ENCODE measurements at places on chromosomes 4 and X.

DNA sequence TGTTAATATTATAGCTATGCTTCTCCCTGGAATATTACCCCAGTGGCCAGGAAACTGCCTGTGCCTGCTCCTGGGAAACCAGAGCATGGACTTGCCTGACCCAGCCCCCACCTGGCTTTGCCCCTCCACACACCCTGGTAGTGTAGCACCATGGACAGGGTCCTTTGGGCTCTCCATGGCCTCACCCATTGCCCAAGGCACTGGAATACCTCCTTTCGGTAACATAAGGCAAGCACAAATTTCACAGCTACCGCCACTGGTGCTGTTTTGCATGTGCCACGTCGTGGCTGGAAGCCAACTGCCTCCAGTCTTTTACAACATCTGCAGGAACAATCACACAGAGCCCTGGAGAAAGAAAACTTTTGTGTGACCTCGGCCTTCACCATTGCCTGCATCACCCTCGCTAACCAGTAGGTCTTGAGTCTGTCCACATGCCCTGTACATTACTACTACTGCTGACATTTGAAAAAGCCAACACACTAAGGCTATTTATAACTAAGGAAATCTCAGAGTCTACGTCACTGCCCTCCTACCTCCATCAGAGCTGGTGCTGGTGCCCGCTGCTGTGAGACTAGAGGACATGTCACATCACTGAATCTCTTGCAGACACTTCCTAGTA lies 47.7 kb downstream of the HPGD start:
- no peak for DNase-seq

- DNase-seq, result no peak
Observed at GRCh38 chr4:40525752-40526598, 103.7 kb downstream of the RBM47 start.

- DNase-seq, result no peak
Observed at GRCh38 chr4:68617003-68617698, 41.0 kb upstream of the UGT2B17 start.

GRCh38 chrX:38489341-38489740 lies 72.0 kb upstream of the TSPAN7 start:
- DNase-seq, result no peak

DNA sequence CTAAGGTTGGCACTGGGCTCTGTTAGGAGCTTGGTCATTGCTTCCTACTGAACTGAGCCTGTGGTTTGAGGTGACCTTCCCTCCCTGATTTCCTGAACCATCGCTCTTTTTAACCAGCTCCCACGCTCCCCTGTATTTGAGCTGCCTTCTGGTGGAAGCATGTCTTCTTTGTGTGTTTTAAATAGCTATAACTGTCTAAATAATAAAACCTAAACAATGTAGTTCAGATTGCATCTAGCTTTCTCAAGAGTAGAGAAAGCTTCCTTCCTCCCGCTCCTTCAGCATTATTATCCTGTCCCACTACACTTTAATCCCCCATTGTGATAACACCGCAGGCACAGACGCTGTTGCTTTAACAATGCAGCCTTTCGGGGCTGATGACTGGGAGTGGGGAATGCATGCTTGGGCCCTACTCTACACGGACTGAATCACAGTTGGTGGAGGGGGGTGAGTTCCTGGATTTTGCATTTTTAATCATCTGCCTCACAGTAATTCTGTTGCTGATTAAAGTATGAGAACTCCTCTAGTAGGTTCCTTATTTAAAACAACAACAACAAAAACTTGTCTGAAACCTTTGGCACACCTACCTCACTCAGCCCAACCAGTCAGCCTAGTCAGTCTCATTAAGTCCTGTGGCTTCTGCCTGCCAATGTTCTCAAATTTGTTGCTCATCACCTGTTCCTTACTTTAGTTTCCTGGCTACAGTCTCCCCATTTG lies 6.6 kb downstream of the SMS start:
- no peak for DNase-seq

DNA sequence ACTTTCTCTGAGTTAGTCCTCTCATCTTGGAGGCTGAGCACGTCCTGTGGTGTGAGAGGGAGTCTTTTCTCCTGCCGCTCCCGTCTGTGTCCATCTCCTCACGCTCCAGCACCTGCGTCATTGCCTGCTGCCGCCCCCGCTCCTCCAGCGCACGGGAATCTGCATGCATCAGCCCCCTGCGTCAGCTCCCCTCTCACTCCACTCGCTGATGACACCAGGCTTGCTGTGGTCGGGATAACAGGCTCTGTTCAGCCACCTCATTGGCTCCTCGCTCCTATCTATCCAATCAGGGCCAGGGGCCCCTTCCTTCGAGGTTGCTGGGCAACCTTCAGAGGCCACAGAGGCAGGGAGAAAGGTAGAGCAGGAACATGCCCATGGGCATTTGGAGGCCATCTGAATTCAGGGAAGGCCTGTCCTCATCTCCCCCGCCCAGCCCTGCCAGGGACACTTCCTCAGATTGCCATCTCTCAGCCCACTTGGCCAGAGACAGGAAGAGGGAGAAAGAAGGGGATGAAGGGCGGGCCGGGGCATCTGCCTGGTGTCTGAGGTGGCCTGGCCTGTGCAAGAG lies 9.3 kb downstream of the ZNF185 start:
- DNase-seq, result no peak

GRCh38 chrX:72621625-72622485 lies 49.2 kb upstream of the HDAC8 start:
- DNase-seq, result no peak

Data from activated CD4-positive, alpha-beta T cell treated with anti-CD3 and anti-CD28 coated beads for 36 hours (primary cell).